Omental fat pad (tissue), 4 donors: ENCODE measurements at places on chromosomes 5 and 9.

GRCh38 chr5:81717860-81718259 is 33.0 kb downstream of the SSBP2 start:
- no peak for DNase-seq

DNA sequence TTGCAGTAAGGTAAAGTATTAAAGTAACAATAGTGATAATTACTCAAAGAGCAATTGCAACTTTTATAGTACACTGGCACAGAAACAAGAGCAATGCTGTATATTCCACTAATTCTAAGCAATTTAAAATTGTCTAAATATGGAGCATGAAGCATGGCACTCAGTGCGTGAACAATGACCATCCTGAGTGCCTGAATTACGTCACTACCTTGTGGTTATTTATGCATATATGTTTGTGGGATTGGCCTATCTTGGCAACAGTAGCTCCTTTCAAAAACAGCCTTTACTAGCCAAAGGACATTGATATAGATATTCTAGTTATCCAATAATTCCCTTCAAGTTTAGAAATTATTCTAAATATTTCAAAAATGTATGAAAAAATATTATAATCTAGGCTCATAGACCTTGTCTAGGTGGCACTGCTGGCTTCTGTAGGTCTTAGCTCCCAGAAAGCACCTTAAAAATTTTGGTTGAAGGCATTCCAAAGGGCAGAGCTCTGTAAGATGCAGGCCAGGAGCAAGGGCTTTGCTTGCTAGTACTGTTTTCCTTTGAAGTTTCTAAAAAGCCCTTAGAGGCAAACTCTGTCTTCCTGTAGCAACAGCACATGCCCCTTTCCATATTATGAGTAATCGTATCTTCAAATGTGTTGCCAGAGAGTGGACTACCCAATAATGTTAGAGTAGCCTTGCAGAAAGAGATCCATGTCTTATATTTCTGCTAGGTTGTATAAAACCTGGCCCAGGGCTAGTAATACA is 719.3 kb downstream of the NR2F1-AS1 start:
- no peak for DNase-seq

DNA sequence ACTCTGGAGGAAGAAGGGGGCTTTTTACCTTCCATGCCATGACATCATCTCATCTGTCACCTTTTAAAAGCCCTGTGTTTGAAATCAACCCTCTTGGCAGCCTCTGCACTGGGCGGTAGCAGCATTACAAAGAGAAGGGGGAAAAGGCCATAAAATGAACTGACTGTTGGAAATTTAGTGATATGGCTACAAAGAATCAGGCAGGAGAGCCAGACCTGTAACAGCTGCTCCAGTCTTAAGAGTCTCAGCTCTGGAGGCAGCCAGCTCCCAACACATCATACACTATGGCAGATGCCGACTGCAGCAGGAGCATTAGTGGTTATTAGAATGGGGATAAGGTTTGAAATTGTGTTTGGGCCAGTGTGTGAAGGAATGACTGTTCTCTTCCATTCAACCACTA is 257.5 kb downstream of the DMAC1 start:
- DNase-seq = no peak

- DNase-seq = no peak
Measured at GRCh38 chr5:79820648-79821047, 131.0 kb downstream of the CMYA5 start.

- DNase-seq = no peak
Measured at GRCh38 chr5:36734422-36734821, 128.0 kb downstream of the SLC1A3 start.

DNA sequence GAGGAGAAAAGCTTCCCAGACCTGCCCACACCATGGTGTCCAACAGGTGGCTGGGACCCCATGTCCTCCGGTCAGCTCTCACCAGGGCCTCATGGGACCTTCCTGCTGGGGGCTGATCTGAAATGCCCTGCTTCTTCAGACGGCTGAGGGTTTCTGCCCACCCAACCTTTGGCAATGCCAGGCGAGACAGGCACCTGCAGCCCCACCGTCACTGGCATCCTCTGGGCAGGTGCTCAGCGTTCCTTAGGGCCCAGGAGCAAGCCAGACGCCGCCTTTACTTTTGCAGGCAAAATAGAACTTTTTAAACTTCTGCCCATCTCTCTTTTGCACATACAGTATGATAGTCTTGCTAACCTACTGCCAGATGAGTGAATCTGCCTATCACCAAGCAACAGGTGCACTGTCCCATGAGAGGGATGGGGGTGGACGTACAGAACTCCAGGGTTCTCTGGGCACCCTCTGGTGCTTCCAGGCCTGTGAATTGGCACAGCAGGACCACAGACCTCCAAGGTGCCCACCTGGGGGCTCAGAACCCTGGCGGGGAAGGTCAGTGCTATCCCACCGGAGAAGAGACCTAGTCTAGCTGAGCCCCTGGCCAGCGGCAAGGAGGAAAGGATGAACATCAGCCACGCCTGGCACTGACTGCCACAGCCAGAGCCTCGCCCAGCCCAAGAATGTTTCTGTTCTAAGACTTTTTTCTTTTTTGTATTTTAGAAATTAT is 7.5 kb downstream of the OBP2B start:
- DNase-seq = no peak

DNA sequence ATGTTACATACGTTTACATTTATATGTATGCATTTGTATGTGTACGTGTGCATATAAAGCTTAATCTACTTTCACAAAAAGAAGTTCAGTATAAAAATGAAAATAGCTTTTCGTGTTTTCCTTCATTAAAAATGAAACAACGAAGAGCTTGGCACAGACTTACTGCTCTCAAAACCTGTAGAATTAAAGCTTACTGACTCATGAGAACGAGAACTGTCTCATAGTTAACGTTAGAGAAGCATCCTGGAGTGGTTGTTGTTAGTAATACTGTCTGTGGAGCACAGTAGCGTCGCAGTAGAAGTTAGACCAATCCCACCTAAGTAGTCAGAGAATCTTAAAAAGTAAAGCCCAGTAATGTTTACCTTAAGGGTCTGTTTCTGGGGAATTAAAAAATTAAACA is 1.3 kb downstream of the MAT2B start:
- DNase-seq = no peak

DNA sequence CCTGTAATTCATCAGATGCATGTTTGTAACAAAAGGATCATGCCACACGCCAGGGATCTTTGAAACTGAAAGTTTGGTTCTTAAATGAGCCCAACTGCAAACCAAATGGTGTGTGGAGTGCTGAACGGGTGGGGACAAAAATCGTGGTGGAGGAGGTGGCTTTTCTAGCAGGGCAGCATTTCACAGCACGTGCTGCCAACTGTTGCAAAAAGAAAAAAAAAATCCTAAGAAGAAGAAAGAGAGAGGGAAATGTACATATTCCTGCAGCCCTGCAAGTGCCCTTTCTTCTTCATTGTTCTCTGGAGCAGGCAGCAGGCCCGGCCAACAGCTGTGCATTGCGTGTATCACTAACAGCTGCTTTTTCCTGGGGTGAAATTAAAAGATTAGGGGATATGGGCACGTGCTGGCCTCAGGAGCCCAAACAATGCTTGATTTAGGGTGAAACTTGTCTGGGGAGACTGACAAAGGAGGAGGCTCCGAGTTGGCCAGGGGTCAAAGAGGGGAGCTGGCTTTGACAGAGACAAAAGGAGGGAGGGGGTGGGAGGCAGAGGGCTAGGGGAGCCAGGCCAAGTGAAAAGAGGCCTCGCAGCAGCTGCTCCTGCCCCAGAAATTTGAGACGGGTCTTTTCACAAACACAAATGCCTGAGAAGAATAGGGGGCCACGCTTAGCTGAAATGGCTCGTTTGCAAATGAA is 73.0 kb downstream of the GADD45G start:
- DNase-seq = no peak
